ENCODE measurements at places on chromosomes 11 and 22. TPM values are rescaled to one million over a fixed set of nuclear protein-coding genes. Genes with fewer than 3 reads are reported as not detected.
A peak's percentile ranks its signal among the peaks of the same experiment; 100 is the strongest.

Gene PRR33
- total RNA-seq: not detected

GRCh38 chr11:44633641-44634040 lies 68.2 kb downstream of the CD82 start:
- DNase-seq: no peak

- peak; percentile 89 for DNase-seq
Measured at GRCh38 chr22:35376728-35377472, 4.0 kb upstream of the HMOX1 start.

Gene C1QTNF4
- 15.8 TPM for total RNA-seq

DNA sequence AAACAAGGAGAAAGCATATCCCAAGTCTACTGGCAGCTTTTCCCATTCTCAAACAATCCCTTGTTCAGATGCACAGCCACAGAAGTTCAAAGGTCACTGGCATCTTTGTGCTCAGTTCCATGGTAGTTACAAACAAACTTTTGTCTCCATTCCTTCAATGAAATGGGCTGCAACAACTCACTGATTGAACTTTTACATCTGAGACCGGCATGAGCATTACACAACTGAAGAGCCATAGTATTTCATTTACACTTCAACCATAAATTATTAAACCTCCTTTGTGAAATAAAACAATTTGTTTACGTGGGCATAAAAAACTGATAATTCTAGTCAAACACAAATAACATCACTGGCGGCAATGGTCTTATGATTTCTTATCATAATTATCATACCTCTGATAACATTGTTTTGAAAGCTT lies 67.8 kb upstream of the ARHGAP32 start:
- DNase-seq: peak; percentile 64

DNA sequence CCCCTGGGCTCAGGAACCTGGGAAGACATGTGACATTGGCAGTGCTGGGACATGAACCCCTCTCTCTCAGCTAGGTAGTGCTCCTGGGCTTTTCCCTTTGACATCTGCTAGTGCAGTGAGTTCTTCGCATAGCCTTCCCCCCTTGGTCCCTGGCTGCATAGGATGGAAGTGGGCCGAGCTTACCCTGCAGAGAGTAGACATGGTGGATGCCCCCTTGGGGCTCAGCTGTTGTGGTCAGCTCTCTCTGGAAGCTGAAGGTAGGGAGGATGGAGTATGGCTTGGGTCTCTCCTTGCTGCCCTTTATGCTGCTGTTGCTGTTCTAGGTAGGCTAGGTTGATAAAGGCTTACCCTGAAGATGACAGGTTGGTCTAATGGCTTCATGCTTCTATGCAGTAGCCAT lies 92.1 kb downstream of the ZBTB16 start:
- no peak for DNase-seq

DNA sequence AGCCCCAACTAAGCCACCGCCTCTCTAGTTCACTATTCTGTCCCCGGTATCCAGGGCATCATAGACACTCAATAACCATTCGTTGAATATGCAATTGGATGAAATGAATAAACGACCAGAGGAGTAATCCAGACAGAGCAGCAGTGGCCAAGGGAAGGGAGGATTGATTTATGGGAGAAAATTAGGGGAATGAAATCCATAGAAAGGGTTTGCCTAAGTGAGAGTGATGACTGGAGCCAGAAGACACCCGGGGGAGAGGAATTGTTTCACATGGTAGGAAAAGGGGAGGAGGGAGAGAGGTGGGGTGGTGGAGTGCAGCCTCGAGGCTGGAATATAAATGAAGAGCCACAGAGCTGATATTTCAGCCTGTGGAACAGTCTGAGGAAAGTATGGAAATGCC lies 168.2 kb downstream of the COMMD9 start:
- DNase-seq: no peak

Gene KMT5B
- 62.8 TPM for total RNA-seq

DNA sequence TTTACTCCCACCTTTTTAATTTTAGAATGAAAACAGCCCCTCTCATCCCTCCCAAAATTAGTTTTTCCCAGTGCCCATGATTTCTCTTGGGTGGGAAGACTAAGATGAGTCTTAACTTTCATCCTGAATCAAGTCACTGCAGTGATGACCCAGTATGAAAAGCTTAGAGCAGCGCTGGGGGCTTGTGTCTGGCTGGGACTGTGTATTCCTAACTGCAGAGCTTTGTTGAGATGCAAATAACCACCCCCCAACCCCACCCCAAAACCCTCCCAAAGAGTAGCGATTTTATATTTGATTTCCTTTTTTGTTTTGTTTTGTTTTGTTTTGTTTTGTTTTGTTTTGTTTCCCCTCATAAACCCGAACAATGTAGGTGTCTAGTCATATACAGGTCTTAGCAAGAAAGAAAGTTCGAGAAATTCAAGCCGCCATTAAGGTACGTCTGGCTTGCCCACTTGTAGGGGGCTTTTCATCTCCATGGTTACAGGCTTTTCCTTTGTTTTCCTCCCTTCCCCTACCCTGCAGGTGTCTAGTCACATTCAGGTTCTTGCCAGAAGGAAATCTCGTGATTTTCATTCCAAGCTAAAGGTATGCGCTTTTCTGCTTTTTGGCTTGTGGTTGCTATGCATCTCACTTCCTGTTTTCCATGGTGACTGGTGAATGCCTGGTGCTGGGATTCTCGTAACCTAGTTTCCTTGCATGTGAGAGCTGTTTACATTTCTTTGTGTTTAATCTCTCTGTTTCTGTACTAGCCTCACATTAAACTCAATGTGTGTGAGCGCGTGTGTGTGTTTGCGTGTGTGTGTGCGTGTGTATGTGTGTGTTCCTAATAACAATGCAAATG lies 144.6 kb upstream of the RASSF10 start:
- peak; percentile 93 for DNase-seq
